ENCODE measurements at places on chromosomes 5 and 9.

GRCh38 chr5:61277190-61277589, 54.9 kb upstream of the ZSWIM6 start:
- peak; percentile 67 for DNase-seq

GRCh38 chr5:156477196-156477595, 150.2 kb downstream of the SGCD start:
- no peak for DNase-seq

DNA sequence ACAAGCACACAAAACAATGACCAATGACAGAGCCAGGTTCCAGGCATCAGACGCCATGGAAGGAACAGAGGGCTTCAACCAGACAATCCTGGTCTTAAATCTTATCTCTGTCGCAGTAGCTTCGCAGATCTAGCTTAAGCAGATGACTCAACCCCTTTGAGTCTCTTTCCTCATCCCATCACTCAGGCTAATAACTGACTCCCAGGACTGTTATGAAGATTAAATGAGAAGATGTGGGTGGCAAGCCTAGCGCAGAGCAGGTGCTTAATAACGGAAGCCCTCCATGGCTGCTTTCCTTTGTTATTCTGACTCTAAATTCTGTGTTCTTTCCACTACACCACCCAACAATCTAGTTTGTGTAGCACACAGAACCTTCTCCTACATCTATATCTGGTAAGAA, 110.9 kb downstream of the SLC24A2 start:
- DNase-seq = no peak

DNA sequence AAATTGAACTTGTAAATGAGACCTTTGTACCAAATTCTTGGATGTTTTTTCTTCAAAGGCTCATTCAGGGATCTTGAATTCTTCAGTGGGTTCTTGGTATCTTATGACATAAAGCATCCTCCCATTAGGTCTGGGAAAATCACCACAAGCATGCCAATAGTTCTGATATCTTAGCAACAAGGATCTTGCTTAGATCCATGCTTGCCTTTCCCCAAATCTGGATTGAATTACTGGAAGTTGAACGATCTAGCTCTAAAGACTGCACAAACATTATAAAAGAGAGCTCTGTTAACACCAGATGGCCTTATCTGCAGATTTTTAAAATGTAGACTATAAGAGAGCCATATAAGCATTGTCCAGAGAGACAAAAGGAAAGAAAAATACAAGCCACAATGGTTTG, 266.3 kb downstream of the RAB3C start:
- peak; percentile 22 for DNase-seq

DNA sequence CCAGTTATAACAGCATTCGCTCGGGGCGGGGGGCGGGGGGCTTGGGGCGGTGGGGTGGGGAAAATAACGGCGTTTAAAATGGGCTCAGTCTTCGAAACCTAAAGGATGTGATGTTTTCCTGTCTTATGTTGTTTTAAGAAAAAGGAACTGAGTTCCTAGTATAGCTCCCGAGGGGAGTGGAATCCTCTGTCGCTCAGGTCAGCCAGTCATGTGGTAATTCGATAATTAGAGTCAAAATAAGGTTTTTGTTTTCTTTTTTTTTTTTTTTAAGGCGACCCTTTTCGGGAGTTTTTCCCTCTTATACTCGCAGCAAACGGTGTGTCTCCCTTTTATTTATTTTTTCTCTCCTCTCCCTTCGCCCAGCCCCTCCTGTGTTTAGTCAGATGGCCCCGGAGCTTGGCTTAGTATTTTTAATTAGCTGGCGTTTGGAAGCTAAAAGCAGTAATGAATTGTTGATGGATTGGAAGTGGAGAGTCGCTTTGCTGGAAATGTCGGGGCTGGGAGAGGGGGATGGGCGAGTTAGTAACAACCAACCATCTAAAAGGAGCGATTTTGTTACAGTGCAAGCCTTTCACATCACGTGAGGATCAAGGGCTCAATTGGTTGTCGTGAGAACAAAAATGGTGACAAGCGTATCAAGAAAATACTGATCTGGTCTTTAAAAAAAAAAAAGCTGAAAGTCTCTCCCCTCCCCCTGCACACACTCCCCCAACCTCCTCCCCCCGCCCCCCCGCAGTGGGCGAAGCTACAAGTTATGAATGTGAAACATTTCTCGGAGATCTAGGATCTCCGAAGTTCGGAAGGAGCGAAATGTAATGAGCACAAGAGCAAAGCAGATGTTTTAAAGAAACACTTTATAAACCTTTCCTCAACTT, 714 bp upstream of the ZNF608 start:
- peak; percentile 92 for DNase-seq

DNA sequence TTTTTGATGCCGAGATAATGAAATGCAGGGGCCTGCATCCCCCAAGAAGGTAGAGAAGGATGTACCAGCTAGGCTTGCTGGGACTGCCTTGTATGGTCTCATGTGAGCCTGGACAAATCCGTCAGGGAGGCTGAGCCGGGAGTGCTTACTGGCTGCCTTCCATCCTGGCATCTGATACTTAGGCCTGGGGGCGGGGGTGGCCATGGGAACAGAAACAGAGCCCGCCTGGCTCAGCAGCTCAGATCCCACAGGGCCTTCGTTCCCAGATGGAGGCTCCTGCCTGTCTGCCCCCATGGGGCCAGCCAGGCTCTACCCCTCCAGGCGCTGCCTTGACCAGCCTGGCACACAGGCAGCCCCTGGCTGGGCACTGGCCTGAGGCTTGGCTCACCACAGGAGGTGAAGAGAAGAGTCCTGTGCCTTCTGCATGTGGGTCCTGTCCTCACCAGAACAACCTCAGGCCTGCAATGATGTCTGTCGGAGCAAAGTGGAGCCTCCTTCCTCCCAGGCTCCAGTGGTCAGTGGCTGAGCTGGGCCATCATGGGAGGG, 10.5 kb upstream of the SPATA31E1 start:
- peak; percentile 39 for DNase-seq

- peak; percentile 77 for DNase-seq
These were observed 43.1 kb downstream of the RALGPS1 start for GRCh38 chr9:126957687-126958053.

GRCh38 chr9:91839926-91840465, 110.0 kb downstream of the ROR2 start:
- DNase-seq = no peak

- DNase-seq = peak; percentile 66
These were observed 485.7 kb upstream of the TUSC1 start for GRCh38 chr9:26163931-26164330.

DNA sequence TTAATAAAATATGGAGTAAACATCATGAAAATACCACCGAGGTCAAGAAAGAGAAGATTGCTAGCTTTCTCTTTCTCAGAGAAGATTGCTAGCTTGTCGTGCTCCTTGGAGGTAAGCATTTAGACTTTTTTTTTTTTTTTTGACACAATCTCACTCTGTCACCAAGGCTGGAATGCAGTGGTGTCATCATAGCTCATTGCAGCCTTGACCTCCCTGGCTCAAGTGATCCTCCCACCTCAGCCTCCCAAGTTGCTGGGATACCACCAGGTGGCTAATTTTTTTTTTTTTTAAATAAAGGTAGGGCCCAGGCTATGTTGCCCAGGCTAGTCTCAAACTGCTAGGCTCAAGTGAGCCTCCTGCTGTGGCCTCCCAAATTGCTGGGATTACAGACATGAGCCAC, 26.3 kb upstream of the CPLANE1 start:
- no peak for DNase-seq

- peak; percentile 2 for DNase-seq
These were observed 18.2 kb upstream of the STK32A start for GRCh38 chr5:147216552-147217154.

GRCh38 chr9:19298436-19299000, 68.0 kb downstream of the DENND4C start:
- DNase-seq = peak; percentile 9

GRCh38 chr5:98933445-98934072, 4.8 kb upstream of the CHD1 start:
- DNase-seq = no peak

DNA sequence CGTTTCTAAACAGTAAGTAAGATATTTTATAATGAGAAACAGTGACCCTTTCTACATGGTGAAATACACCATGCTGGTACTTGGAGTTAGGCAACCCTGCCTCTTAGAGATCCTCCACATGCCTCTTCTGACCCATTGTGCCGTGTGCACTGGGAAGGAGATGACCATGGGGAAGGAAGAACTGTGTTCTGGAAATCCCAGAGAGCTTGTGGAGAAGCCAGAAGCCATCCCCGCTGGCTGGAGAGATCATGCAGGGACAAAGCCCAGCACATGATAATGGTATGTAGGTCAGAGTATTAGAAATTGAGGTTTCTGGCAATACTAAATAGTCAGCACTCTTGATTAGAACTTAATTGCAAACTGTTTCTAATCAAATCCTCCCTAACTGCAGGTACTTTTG, 307.3 kb downstream of the FBXL7 start:
- DNase-seq = no peak

DNA sequence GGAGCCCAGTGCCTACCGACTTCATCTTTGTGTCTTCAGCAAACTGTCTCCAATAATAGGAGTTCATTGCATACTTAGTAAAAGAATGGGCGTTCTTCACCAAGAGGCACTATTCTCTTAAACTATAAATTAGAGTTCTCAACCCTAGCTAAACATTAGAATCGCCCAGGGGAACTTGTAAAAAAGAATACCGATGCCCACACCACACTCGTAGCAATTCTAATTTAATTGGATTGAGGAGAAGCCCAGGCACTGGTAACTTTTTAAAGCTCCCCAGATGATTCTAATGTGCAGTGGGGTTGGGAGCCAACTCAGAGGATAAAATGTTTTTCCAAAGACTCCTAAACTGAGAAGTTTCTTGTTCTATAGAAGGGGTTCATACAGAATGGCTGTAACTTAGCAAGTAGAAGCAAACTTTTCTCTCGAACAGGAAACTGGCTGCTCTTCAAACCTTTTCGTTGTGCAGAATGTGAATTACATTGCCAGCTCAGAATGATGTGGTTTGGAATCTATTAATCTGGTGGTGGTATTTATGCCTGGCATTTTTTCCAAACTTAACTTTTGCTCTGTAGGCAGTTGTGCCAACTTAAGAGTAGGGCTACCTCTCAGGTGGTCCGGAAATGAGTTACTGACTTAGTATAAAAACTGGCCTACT, 26.4 kb upstream of the NFIB start:
- no peak for DNase-seq

Data from fibroblast of skin of right biceps (primary cell).